T-helper 17 cell (primary cell): ENCODE measurements at places on chromosomes 7 and 10.

DNA sequence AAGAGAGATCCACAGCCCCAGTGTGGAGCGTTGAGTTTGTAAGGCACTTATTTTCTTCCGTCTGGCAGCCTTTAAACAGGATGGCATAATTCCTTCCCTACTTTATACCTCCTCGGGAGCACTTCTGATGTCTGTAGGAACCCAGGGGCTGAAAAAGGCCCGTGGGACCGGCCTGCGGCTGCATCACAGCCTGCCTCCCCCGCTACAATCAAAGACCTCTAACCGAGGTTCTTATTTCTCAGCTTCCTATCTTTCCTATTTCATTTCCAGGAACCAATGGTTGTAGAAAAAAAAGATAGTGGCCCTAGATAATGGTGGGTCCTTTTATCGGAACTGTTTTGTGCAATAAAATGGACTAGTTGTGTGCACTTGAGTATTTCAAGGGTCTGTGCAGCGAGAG is 4.1 kb upstream of the CTBP2 start:
- DNase-seq, result no peak

DNA sequence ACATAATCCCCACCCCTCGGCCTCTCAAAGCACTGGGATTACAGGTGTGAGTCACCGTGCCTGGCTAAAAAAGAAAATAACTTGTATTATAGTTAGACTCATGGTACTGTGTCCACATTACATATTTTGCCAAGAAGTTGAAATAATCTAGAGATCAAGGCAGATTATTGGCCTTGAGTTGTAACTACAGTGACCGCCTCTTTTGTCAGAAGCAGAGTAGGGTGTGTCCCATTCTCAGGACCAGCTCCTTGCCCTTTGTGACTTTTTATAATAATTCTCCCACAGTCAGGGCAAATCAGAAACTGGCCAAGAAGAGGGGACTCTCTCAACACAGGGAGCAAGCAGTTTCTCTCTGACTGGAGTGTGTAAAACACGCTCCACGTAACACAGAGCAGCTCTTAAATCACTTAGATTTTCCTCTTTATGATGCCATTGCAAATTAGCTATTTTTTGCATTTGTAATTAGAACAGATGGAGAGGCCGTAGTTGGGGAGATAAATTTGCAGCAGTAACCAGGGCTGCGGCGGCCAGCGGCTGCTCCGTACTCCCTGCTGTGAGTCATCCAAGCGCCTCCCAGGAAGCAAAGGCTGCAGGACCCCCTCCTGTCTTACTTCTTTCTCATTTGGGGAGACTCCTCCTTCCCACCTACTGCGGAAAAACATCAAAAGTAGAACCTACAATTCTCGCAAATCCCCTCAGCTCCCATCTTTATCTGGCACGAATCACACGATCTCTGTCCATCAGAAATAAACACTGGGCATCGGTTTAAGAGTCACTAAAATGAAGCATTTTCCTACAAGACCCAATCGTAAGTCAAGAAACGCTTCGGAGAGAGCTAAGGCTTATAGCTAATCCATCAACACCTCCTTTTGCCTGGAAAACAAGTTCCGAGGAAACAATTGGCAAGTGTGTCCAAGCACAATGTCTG is 32.1 kb upstream of the MSRB2 start:
- DNase-seq, result no peak

GRCh38 chr7:40057292-40057691 is 77.1 kb downstream of the MPLKIP start:
- no peak for DNase-seq

DNA sequence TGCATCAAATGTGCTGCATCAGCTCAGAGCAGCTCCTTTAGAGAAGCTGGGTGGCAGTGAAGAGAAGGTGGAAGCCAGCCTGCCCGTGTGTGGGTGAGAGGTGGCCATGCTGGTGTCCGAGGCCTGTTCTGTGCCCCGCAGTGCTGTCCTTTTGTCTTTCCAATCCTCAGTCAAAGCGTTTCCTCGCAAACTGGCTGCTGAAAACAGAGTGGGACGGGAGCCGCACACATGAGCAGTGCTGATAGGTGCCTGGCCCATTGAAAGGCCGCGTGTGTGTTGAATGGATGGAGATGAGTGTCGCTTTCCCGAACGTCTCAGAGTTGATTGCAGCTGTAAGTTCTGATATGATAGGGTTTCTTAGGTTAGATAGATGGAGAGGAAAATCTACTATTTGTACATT is 39.3 kb downstream of the WDR37 start:
- no peak for DNase-seq

GRCh38 chr7:135147341-135147898 is 452 bp upstream of the TMEM140 start:
- no peak for DNase-seq

- DNase-seq, result no peak
These were observed 3.8 kb upstream of the SKIDA1 start for GRCh38 chr10:21529032-21529910.

DNA sequence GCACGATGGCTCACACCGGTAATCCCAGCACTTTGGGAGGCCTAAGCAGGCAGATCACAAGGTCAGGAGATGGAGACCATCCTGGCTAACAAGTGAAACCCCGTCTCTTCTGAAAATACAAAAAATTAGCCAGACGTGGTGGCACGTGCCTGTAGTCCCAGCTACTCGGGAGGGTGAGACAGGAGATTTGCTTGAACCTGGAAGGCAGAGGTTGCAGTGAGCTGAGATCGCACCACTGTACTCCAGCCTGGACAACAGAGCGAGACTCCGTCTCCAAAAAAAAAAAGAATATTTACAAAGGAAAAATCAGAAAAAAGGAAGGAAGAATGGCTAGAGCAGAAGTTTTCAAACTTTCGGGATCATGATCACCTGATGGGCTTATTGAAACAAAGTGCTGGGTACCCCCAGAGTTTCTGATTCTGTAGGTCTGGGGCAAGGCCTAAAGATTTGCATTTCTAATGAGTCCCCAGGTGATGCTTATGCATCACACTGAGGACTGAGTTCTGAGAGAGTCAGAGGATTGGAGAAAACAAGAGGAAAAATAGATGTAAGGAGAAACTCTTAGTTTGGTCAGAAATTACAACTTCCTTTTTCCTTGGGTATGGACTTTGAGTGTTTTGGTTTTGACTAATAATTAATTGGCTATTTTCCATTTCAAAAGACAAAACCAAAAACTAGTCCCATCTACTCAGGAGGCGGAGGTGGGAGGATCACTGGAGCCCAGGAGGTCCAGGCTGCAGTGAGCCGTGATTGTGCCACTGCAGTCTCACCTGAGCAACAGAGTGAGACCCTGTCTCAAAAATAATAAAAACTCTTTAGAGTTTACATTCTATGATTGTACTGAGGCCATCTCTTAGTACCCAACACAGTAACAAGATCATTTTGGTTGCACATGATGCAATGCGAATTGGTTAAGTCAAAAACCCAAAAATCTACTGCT is 14.4 kb downstream of the MARCHF5 start:
- no peak for DNase-seq

DNA sequence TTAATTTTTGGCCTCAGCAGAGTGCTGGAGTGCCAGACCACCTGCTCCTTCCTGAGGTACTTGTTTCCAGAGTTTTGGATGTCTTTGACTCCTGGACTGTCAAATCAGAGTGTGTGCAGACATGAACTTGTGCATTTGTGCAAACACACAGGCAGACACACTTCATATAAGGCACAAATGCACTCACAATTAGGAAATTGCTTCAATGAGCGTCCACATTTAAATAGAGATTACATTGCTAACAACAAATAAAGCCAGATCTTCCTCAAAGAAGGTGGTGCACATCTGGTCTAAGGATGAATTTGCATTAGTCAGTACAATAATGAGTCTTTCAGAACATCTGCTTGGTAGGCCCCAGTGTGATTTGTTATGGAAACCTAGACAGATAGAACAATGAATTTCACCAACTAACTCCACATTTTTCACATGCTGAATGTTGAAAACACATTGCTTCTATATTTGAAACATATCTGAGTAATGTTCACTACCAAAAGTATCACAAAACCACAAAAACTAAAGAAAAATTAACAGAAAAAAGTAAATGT is 266.7 kb upstream of the INHBA start:
- no peak for DNase-seq

DNA sequence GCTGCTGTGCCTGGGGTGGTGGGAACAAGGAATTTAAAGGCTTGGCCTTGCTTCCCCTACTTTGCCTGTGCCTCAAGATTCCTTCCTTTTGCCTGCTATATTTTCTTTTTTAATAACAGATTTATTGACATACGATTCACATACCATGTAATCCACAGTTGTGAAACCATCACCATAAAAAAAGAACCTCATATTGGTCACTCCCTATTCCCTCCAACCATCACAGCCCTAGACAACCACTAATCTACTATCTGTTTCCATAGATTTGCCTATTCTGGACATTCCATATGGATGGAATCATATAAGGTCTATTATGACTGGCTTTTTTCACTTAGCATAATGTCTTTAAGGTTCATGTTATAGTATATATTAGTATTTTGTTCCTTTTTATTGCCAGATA is 59.3 kb upstream of the TRIM8 start:
- no peak for DNase-seq

- DNase-seq, result no peak
These were observed 673 bp downstream of the NDUFB8 start for GRCh38 chr10:100528921-100529474.

DNA sequence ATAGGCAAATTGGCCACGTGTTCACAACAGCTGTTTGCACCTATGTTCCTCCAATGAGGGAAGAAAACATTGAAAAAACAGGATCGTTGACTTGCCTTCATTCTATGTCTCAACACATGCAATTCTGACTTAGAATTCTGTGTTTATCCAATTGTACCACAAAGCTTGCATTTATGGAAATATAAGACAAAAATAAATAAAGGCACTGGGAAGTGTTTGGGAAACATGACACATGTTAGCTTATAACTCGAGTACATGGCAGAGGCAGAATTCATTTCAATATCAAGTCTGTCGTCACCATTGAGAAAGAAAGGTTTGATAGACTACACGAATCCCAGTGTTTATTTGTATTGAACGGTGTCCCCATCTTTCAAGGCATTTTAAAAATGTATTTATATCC is 291.2 kb downstream of the AHR start:
- no peak for DNase-seq

DNA sequence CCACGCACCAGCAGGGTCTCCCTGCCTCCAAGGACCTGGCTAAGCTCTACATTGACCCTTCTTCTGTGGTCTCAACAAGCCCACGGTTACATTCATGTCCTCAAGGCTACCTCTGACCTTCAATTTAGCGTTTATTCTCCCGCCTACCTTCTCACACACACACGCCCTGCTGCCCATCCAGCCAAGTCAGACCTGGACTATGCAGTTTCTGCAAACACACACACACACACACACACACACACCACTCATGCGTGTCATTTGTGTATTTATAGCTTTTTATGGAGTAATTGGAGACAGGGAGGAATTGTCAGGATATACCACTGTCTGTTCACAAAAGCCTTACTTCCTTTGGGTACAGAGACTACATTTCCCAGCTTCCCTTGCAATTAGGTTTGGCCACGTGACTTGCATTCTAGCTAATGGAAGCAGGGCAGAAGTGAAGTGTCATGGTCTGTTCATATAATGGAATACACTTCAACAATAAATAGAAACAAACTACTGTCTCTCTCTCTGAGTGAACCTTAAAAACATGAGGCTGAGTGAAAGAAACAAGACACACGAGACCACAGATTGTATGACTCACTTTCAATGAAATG is 53.8 kb upstream of the CPXM2 start:
- no peak for DNase-seq

DNA sequence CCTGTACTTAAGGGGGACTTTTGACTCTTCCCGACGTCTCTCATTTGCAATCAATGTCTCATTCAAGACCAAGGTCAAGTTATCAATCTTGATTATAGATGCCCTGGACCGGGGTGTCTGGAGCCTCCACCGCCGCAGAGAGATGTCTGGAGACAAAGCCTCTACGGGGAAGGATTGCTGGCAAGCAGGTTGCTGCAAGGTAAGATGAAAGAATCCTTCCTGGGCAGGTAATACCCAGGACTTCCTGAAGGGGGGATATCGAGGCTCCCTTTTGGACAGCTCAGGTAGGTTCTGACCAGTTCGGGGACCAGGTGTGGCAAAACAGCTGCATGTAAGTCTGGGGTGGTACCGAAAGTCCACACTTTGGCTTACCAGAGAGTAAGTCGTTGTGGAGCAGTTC is 12.5 kb upstream of the CUX1 start:
- no peak for DNase-seq

- DNase-seq, result no peak
These were observed 47.1 kb downstream of the NXPH1 start for GRCh38 chr7:8480527-8480926.

DNA sequence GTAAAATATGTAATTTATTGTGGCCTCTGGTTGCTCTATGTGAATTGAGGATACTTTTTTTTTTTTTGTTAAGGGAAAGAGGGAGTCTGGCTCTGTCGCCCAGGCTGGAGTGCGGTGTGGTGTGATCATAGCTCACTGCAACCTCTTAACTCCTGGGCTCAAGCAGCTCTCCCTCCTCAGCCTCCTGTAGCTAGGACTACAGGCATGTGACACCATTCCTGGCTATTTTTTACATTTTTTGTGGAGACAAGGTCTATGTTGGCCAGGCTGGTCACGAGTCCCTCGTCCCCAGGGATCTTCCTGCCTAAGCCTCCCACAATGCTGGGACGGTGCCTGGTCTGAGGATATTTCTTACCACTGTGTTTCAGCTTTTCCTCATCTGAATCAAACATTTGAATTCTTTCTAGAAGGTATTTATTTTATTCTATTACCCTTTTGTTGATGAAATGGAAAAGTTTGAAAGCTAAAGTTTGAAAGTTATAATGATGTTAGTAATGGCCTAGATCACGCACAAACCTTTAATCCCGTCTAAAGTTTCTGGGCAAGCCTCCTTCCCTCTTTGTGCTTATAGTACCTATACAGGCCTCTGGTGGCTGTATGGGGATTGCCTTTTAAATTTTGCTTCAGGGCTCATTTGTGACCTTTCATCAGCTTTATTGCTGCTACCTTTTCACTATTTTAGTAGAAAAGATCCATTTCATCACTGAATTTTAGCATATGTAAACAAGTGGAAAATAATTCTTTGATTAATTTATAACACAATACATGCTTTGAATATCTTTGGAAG is 2.0 kb downstream of the IFRD1 start:
- no peak for DNase-seq

- no peak for DNase-seq
These were observed 56.9 kb upstream of the WNT16 start for GRCh38 chr7:121271916-121272315.

DNA sequence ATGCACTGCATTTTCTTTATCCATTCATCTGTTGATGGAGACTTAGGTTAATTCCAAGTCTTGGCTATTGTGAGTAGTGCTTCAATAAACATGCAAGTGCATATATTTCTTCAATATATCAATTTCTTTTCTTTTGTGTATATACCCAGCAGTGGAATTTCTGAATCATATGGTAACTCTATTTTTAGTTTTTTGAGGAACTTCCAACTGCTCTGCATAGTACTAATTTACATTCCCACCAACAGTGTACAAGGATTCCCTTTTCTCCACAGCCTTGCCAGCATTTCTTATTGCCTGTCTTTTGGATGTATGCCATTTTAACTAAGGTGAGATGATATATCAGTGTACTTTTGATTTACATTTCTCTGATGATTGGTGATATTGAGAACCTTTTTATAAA is 145.2 kb downstream of the LYZL1 start:
- no peak for DNase-seq
